HL-60 (cell line): ENCODE measurements at places on chromosomes 4 and X.

- no peak for DNase-seq
Observed at GRCh38 chrX:14056206-14056605, 26.5 kb upstream of the GEMIN8 start.

DNA sequence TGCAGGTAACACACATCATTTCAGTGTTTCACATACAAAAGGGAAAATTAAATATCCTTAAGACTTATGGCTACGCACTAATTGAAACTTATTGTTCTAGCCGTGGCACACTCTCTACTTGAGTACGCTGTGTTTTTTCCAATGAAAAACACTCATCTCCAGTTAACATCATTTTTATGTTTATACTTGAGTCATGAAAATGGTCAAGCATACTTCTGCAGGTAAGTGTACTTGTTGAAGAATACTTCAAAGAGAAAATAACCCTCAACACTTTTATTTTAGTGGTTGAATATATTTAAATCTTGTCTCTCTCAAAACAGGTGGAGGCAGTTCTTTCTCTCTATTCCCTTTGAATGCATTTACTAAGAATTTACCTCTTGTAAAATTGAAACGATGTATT, 538.7 kb upstream of the PCDH7 start:
- no peak for DNase-seq

GRCh38 chr4:183950536-183950935, 45.4 kb downstream of the STOX2 start:
- DNase-seq = no peak

DNA sequence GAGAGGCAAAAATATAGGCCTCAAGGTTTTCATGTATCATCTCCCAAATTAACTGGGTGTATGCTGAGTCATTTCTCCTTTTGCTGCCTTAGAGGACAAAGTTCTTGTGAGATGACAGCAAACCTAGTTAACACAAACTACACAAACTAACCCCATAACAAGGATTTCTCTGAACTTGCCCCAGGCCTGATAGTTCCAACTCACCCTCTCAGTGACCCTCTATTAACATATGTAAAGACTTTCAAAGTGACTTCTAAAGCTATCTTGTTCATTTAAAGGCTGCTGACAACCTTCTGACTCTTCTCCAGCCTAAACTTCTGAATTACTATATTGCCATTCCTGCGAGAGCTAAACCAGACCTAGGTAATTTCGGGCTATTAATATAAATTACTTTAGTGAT, 43.2 kb upstream of the CCDC149 start:
- no peak for DNase-seq

GRCh38 chr4:25888781-25889180, 25.2 kb upstream of the SMIM20 start:
- DNase-seq = no peak

DNA sequence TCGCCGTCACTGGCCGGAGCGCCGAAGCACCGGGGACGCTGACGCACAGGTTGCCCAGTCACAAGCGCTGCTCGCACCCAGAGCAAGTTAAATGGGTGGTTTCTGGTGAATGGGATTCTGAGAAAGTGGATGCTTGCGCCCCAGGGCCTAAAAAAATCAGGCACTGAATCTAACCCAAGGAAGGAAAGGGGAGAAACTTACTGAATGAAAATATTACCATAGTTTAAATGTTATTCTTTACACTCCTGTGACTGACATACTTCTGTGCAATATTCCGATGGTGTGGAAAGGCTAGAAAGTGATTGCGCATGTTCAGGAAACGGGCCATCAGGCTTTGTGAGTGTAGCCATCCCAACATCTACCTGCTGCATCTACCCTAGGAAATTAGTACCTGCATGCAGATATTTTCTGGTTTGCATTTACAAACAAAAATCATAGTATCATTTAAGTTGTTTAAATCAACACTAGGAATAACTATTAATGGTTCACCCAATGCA, 838 bp upstream of the ABCG2 start:
- no peak for DNase-seq

GRCh38 chrX:154378059-154378798, 866 bp upstream of the EMD start:
- DNase-seq = peak; percentile 24

DNA sequence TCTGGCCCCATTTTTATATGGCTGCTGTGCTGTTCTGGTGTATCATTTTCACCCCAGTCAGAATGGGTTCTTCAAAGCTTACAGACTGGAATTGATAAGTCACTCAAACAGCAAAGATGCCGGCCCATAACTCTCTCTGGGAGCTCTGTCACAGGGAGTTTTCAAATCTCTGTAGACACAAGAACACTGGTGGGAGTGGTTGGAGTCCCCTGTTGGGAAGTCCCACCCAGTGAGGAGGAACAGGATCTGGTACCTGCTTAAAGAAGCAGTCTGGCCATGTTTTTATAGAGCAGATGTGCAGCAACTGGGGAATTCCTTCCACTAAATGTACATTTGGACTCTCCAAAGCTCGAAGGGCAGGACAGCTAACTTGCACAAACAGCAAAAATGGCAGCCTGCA, 69.3 kb upstream of the UGT2B7 start:
- no peak for DNase-seq

DNA sequence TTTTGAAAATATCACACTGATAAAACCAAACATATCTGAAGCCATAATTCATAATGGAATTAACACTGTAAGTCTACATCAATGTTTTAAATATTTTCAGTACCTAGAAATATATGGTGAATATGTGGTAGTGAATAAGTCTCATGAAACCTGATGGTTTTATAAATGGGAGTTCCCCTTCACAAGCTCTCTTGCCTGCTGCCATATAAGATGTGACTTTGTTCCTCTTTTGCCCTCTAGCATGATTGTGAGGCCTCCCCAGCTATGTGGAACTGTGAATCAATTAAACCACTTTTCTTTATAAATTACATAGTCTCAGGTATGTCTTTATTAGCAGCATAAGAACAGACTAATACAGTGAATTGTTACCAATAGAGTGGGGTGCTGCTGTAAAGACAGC, 536.8 kb upstream of the GALNT7 start:
- DNase-seq = no peak

- DNase-seq = no peak
Observed at GRCh38 chr4:127540497-127541025, 92.2 kb upstream of the INTU start.

GRCh38 chrX:43224496-43224895, 431.6 kb upstream of the MAOA start:
- DNase-seq = no peak

DNA sequence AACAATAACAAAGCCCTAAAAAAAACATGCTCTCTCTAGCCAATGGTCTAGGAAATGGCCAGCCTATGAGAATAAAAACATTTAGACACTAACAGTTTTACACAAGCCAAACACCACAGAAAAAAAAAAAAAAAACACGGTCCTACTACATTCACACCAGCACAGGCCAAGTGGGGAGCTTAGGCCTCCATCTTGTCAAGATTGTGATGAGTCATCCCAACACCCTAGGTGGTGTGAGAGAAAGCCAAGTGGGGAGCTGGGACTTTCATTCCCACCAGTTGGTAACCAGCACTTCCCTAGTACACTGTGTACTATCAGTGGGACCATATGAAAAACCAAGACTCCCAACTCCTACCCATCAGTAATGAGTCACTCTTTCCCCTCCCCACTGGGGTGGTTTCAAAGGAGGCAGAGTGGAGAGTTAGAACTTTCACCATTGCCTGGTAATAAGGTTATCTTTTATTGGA, 95.6 kb downstream of the ADAMTS3 start:
- DNase-seq = no peak

GRCh38 chr4:173218411-173219125, 50.0 kb downstream of the GALNT7 start:
- DNase-seq = no peak

- no peak for DNase-seq
Observed at GRCh38 chr4:6337331-6337935, 67.8 kb downstream of the WFS1 start.

DNA sequence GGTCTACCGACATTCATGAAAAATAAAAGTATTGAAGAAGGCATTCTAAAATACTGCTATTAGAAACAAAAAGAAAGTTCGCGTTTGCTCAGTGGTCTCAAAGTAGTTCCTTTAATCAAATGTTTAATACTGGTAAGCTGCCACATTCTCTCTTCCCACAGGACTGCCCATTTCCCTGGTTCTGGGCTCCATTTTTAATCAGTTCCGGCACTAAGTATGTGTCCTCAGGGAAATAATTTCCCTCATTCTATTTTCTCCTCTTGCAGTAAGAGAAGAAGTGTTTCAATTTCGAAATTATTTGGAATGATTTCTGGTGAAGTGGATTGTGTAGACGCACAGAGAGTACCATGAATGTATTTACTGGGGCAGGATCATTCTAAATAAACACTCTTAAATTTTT, 17.5 kb downstream of the VCX3A start:
- no peak for DNase-seq

DNA sequence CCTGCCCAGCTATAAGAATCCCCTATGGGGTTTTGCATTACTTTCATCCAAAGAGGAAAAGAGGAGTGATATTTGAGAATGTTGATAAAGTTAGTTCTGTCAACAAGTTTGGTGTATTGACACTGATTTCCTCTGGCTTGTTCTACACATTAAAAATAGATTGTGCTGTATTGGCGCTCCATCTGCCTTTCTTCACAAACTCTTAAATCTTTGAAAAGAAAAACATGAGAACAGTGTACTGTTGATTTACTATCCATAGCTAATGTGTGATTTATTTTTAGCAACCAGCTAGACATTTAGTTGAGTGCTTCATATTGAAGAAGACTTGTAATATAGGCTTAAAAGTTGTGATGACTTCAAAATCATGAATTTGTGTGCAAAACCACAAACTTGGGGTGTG, 261.2 kb upstream of the ANKRD50 start:
- DNase-seq = no peak

- DNase-seq = no peak
Observed at GRCh38 chrX:74519870-74520269, 94.6 kb downstream of the RLIM start.

- no peak for DNase-seq
Observed at GRCh38 chr4:26326791-26327190, 6.0 kb downstream of the RBPJ start.

DNA sequence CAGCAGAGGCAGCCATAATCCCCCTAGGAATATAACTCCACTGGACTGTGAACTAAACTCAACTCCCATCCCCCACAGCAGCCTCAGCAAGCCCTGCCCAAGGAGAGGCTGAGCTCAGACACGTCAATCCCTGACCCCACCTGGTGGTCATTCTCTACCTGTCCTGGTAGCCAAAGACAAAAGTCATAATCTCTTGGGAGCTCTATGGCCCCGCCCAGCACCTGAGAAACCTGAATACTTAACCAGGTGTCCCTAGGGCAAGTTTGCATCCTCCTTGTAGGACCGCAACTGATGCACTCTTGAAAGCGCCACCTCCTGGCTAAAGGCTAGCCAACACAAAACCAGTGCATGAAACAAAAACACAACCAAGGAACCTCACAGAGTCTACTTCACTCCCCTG, 18.4 kb downstream of the CT47B1 start:
- no peak for DNase-seq

GRCh38 chrX:16524316-16524715, 125.6 kb upstream of the S100G start:
- no peak for DNase-seq

DNA sequence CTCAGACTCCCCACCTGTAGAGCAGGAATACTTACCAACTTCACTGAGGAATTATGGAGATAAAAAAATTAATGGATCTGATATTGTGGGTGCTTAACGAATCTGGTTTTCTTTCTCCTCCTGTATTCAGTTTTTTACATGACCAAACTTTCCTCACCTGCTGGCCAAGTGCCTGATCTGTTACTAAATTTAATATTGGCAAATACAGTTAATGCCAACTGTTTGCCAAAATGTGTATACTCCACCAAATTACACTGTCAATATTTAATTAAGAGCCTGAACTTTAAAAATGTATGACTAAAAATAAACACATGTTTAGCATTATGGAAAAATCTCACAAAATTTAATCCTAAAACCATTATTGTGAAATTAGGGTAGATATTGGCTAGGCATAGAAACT, 3.3 kb downstream of the PGRMC2 start:
- no peak for DNase-seq

DNA sequence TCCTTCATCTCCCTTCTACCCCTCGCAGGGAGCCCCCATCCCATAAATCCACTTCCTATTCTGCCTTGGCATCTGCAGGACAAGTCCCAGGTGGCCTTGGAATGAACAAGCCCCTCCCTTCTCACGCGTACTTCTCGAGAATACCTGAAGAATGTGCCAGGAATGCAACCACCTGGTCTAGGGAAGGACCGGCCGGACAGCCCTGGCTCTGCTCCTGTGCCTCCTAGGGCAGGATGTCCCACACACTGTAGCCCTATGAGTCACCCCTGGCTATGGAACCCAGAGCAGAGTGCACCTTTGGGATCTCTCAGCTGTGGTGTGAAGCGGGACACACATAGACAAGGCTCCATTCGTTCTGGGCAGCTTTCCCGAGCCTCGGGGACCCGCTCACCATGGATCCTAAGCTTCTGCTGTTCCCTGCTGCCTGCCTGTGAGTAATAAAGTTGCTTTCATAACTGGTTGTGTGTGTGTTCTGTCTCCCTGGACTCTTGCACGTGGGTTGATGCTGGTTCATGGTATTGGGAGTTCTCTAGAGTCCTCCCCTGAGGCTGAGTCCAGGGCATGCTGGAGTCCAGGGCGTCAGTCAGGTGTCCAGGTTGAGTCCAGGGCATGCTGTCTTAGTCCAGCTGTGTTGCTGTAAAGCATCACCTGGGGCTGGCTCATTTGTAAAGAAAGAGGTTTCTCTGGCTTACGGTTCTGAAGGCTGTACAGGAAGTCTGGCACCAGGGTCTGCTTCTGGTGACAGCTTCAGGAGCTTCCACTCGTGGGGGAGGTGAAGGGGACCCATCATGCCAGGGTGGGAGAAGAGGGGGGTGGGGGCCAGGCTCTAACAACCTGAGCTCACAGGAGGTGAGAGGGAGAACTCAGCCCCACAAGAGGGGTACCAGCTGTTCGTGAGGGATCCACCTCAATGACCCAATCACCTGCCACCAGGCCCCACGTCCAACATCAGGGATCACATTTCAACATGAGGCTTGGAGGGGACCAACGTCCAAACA, 7.4 kb upstream of the PDE6B start:
- DNase-seq = no peak

- no peak for DNase-seq
Observed at GRCh38 chr4:2663275-2663674, 92.9 kb downstream of the TNIP2 start.

DNA sequence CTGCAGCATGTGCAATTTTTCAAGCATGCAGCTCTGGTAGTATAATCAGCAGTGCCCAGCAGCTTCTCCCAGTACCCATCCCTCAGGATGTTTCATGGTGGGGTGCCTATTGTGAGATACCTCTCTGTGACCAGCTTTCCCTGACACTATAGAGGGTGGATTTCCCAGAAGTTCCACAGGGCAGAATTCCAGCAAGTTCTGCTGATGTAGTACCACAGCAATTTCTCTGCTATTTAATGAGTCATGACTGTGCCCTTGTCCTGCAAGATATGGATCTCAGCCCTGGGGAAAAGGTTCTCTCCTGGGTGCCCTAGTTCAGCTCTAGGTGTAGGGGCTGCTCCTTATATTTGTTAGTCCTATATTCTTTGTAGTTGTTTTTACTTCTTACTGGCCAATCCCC, 174.8 kb downstream of the ENOX2 start:
- DNase-seq = no peak
